NCI-H187 treated with DMSO at 0.1 percent for 48 hours (cell line): ENCODE measurements at places on chromosomes 5 and 9.

GRCh38 chr9:92948632-92949031, 1.3 kb downstream of the FGD3 start:
- no peak for DNase-seq

DNA sequence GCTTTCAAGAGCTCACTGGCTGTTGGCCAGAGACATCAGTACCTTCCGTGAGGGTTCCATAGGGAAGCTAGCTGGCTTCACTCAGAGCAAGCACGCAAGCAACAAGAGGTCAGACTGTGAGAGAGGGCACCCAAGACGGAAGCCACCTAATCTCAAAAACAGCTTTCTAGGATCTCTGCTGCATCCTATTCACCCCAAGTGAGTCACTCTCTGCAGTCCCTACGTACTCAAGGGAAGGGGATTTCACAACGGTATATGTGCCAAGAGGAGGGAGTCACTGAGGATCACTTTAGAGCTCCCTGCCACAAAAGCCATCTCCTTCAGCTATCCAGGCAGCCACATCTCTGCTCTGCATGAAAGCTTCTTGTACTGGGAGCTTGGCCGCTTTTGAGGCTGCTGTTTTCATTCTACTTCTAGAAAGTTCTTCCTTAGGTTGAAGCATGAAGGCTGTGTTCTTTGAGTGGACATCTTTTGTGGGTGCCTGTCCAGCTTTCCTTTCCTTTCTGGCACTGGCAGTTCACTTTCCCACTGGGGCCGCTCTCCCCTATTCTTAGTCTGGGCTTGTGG, 249.5 kb downstream of the MAN2A1 start:
- DNase-seq: no peak

- DNase-seq: no peak
Observed at GRCh38 chr9:112065806-112066606, 109.1 kb downstream of the SUSD1 start.

GRCh38 chr9:125541840-125542243, 165.2 kb downstream of the MAPKAP1 start:
- peak; percentile 19 for DNase-seq

DNA sequence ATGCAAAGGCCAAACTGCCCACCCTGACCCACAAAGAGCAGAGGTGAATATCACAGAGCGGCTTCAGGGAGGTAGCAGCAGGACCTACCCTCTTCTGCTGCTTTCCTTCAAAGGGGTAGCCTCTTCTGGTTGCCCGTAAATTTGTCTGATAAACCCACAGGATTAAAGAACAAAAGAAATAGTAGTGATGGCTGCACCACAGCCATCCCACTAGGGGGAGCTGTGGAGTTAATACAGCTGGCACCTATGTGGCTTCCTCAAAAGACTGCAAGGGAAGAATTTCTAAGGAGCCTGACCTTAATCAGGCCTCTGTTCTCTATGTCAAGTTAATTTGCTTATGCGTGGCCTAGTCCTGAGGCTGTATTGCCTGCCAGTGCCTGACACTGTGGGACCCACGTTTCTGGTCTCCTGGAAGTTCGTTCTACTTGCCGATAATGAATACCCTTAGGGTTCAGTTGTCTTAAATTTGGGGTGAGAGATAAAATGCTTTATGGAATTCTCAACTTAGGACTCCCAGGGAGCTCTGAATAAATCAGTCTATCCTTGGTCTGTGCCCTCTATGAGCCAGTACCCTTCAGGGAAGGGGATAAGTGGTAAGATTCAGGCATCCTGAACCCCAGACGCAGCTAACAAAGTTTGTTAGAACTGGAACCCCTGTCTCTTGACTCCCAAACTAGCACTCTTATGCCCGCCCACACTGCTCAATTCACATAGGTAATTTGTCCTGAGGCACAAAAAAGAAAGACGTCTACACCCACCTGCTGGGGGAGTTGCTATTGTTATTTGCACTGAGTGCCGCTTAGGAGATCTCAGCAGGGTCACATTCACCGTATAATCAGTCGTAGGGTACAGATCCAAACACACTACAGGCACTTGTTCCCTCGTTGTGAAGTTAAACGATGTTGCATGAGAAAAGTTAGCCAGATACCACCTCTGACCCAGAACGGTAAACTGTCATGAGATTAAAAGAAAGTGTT, 77.1 kb downstream of the SUSD1 start:
- DNase-seq: no peak

GRCh38 chr9:30198463-30199309, 2185.8 kb upstream of the ACO1 start:
- DNase-seq: no peak

GRCh38 chr9:749716-750115, 91.8 kb upstream of the DMRT1 start:
- DNase-seq: no peak

- no peak for DNase-seq
Observed at GRCh38 chr5:151066920-151067319, 13.9 kb downstream of the TNIP1 start.

- DNase-seq: no peak
Observed at GRCh38 chr5:35852084-35852734, 4.5 kb upstream of the IL7R start.

DNA sequence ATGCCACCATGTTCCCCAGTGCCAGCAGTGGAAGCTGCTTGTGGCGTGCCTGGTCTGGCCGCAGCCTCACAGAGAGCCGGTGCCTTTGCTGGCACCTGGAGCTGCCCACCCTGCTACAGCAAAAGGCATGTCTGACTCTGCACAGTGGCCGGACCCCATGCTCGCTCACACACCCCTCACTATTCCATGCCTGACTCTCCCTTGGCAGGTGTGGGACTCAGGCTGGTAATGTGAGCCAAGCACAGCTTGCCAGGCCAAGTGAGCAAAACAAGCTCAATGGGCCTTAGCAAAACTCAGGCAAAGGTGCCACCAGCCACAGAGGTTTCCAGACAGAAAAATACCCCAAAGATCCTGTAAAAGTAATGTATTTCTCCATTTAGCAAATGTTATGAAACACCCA, 15.5 kb downstream of the GNA14 start:
- no peak for DNase-seq

GRCh38 chr5:93249651-93250289, 331.2 kb downstream of the NR2F1-AS1 start:
- no peak for DNase-seq

DNA sequence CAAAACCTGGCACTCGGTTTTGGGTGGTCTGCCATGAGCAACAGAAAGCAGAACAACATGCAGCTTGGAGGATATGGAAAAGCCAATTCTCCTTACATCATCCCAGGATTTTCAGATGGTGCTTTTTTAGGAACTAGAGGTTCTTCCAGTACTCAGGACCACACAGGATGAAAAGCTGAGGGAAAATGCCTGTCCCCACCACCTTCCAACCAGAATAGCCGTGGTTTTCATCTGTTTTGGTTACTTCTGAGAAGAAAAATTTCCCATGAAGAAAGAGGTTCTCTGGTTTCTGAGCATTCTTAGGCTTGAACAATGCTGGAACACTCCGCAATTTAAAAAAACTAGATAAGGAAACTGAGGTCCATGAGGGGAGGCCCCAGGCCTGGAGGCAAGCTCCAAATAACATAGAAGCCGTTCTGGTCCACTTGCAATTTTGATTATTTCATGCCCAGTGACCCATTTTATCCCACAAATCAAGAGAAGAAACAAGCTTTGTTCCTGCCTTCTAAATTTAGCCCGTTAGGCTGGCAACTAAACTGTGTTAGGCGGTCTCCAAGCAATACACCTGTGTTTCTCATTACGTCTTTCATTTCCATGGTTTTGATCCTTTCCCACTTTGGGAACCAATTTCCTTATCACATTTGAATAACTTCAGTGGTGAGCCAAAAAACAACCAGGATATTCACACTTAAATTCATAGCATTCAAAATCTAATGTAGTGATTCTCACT, 79.2 kb upstream of the SPIN1 start:
- no peak for DNase-seq

DNA sequence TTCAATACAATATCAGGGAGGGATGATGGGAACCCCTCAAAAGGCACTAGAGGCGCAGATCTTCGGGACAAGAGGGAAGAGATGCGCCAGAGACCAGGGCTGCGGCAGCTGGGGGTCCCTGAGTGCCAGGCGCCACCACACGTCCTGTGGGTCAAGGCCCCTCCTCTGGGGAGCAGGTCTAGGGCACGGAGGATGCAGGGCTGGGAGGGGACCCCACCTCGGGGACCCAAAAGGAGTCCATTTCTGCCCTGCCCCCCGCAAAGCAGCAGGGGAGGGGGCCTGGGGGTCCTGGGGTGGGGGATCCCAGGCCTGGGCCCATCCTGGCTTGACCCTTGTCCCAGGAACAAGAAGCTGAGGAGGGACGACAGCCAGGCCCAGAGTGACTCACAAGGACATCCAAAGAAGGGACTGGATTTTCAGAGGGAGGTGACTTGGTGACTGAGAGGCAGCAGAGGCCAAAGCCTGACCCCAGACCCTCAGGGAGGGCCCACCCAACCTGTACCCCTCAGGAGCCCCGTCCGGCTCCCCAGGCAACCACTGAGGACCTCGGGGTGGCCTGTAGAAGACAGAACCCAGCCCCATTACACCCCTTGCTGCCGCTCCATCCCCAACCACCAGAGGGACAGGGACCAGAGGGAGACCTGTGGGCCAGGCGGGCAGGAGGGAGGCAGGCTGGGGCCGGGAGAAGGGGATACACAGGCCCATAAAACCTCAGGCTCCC, 54.2 kb downstream of the LRSAM1 start:
- no peak for DNase-seq

GRCh38 chr5:72597456-72597948, 90.3 kb upstream of the ZNF366 start:
- no peak for DNase-seq

DNA sequence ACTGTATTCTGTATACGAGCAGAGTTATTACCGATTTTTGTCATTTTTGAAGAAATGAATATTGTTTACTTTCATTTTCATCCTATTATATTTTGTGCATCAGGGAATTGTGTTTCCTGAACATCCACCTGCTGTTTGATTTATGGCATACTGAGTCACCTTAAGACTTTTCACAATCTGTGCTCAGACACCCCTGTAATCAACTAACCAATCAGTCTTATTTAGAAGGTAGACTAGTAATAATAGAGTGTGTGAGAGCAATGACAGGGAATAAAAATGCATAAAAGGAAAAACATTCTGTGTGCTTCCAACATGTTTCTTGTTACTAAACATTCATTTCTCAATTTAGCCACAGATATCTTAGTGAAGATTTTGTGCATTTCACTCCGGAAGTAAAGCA, 1413.6 kb upstream of the ACO1 start:
- DNase-seq: no peak

DNA sequence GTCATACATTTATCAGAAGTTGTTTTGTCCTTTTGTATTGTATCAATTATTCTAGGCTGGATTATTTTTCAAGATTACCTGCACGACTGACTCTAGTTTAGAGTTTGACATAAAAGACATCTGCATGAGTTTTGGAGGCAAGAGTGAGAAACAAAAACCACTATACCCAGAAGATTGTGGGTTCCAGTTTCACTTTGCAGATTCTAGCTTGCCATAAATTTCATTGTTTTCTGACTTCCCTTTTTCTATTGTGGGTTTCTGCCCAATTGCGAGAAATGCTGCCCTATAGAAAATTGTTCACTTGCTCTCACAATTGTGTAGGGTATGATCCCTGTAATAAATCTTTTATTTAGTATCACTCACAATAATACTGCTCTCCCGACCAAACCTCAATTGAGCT, 1043.4 kb upstream of the CDH10 start:
- no peak for DNase-seq

GRCh38 chr5:31957151-31957550, 217.0 kb downstream of the GOLPH3 start:
- no peak for DNase-seq

- DNase-seq: no peak
Observed at GRCh38 chr9:16426716-16427115, 443.8 kb downstream of the BNC2 start.

DNA sequence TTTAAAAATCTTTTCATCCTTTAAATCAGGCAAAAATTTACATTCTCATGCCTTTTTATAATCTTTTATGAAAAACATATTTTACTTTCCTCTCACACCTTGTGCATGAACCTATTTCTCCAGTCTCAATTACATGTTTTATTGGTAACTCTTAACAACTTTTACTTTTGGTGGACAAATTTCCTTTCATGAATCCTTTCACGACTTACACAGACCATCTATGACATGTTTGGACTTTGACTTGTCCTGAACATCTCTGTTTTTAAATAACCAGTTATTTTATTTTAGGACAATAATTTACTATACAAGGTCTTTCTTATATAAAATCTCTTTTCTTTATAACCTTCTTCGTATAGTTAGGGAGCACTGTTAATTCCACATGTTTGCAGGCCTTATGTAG, 26.5 kb upstream of the MTMR12 start:
- no peak for DNase-seq
